ENCODE measurements at places on chromosomes 16 and 17.

DNA sequence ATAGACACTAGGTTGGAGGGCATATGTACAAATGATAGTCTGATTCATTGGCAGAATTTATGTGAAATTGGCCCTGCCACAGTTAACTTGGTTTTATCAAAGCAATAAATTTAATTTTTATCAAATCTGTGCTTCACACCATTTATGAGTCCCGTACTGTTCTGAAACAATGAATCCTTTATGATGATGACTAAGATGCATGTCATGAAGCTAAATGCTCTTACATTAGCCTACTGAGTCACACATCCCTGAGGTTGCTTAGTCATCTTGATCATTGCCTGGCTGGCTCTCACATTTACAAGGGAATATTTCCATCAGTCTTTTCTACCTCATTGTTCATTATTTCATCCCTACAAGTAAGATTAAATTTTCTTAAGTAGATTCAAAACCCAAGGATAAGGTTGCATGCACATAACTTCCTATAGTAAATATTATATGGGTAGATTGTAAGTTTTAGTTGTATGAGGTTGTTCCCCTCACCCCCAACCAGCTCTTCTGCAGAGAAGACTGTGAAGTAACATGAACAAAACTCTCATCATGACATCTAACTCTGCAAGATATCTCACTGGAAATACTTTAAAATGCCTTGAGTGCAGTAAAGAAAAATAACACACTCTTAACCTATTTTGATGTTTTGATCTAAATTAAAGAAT, 170.7 kb downstream of the CYB561 start:
- no peak for DNase-seq

- DNase-seq = no peak
These were observed 164.1 kb downstream of the CMIP start for GRCh38 chr16:81608523-81609209.

- no peak for DNase-seq
These were observed 41.8 kb downstream of the MYO18A start for GRCh38 chr17:29138184-29138955.

GRCh38 chr16:54106057-54106456, 180.5 kb downstream of the IRX3 start:
- DNase-seq = no peak

DNA sequence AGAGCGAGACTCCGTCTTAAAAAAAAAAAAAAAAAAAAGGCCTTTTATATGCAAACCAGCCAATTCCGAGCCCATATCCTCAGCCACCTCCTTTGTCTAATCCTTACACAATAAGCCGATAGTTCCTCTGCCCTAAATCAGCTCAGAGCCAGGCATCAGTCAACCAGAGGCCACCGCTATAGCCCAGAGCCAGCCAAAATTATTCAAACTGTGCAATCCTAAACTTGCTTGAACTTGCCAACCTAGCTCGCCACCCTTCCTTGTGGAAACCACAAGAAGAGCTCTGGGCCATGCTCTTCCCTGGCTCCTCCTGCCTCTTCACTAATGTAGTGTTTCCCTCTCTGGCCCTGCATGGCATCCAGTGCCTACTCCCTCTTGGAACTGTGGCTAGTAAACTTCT, 17.7 kb downstream of the ITGAL start:
- DNase-seq = no peak

GRCh38 chr16:177394-177822, 928 bp downstream of the HBA1 start:
- DNase-seq = no peak

- DNase-seq = no peak
These were observed 9.8 kb upstream of the SMIM5 start for GRCh38 chr17:75623386-75623785.
